ENCODE measurements at places on chromosomes 5 and 9. TPM values are rescaled to one million over a fixed set of nuclear protein-coding genes. Genes with fewer than 3 reads are reported as not detected.

PLEKHG4B gene
- total RNA-seq, result 0.29 TPM

PCDHB6 gene
- total RNA-seq, result 1.7 TPM

JAKMIP2 gene
- 15.6 TPM for total RNA-seq

PRRX2 gene
- not detected for total RNA-seq

ANKDD1B gene
- total RNA-seq, result not detected

TXNDC15 gene
- 130 TPM for total RNA-seq

CAVIN4 gene
- 2.4 TPM for total RNA-seq

COL27A1 gene
- total RNA-seq, result 8.2 TPM

AFAP1L1 gene
- 1.4 TPM for total RNA-seq
